Omental fat pad (tissue), 4 donors: ENCODE measurements at places on chromosomes 11 and 22.

- DNase-seq = no peak
These were observed 29.8 kb upstream of the LDHA start for GRCh38 chr11:18364495-18365073.

GRCh38 chr11:95562196-95562921, 227.2 kb downstream of the FAM76B start:
- no peak for DNase-seq

DNA sequence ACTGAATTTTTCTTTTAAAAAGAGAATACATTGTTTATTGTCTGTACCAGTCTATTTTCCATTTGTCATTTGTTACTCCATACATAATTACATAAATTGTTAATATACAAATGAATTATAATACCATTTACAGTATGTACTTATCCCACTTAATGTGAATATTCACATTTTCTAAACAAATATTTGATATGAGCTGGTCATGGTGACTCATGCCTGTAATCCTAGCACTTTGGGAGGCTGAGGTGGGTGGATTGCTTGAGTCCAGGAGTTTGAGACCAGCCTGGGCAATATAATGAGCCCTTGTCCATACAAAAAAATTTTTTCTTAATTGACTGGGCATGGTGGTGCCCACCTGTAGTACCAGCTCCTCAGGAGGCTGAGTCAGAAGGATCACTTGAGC, 6.8 kb downstream of the SC5D start:
- DNase-seq = no peak

DNA sequence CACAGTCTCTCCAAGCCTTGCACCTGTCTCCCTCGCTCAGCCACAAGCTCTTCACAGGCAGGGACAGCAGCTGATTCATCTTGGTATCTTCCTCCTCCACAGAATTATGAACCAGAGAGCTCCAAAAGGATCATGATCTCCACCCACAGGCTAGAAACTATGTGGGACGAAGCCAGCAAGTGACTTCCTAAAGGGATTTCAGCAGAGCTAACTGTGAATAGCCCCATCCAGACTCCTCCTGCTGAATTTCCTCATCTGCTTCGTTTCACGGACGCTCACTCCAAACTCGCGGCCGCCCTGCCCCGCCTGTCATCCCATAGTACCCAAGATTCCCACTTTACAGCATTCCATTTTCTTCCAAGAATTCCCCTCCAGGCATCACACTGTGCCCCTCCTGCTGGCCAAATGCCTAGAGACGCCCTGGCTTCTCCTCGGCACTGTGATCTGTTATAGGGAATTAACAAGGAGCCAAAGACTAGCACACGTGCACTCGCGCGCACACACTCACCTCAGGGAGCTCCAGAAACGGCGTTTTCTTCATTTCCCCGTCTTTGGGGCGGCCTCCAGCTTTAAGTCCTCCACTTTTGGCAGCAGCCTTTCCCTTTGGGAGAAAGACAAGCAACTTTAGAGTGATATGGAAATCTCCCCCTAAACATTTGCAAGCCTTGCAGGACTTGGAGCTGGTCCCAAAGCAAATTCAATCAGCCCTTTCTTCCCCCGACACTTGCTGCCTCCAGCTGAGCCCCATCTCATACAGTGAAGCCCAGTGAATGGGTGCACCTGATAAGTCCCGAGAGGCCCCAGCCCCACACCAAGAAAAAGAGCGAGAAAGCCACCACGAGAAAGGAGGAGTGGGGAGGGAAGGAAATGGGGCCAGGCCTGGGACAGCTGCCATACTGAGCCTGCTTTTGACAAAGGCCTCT, 35.5 kb downstream of the SPATA19 start:
- no peak for DNase-seq

DNA sequence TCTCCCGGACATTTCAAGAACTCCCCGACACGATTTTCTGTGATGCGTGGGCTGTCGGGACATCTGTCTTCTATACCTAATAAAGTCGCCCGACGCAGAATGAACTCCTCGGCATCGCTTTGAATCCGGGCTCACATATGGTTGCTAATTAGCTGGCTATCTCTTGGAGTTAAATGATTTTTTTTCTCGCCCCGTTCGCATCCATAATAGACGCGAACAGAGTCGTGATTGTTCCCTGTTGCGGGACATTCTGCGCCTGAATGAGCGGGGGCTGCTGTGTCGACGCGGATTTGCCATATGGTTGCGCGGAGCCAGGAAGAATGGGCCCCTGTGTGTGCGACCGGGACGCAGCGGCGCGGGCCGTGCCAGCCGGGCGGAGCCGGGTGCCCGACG, 16.4 kb downstream of the CDKN1C start:
- no peak for DNase-seq

- DNase-seq = no peak
These were observed 3.8 kb upstream of the NPAS4 start for GRCh38 chr11:66417000-66417399.

- DNase-seq = no peak
These were observed 3.3 kb downstream of the TUB start for GRCh38 chr11:8084352-8084751.

DNA sequence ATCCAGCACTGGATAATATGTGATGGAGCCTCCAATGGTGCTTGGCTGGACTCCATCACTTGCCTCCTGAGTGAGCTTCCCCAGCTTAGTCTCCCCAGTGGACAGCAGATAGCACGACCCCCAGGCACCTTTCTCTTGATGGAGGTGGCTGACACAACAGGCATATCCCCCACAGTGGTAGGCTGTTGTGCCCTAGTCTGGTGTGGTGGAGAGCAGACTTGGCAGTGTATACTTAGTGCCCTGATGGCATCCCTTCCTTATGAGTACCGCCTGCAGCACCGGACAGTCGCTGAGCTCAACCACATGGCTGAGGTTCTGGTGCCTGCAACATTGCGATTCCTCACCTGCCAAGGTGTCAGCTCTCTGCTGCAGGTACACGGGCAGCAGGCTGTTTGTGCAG, 50.1 kb downstream of the DNHD1 start:
- DNase-seq = no peak

DNA sequence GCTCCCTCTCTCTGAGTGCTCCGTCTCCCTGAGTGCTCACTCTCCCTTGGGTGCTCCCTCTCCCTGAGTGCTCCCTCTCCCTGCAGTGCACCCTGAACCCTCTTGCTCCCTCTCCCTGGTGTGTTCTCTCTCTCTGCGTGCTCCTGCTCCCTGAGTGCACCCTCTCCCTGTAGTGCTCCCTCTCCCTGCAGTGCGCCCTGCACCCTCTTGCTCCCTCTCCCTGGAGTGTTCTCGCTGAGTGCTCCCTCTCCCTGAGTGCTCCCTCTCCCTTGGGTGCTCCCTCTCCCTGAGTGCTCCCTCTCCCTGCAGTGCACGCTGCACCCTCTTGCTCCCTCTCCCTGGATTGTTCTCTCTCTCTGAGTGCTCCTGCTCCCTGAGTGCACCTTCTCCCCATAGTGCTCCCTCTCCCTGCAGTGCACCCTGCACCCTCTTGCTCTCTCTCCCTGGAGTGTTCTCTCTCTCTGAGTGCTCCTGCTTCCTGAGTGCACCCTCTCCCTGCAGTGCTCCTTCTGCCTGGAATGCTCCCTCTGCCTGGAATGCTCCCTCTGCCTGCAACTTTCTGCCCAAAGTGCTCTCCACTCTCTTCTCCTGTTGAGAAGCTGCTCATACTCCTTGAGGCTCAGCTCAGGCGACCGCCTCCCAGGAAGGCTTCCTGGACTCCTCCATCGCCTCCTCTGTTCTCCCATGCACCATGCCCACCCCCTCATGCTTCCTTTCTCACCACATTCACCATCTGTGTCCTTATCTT, 48.4 kb upstream of the WNT7B start:
- DNase-seq = no peak

DNA sequence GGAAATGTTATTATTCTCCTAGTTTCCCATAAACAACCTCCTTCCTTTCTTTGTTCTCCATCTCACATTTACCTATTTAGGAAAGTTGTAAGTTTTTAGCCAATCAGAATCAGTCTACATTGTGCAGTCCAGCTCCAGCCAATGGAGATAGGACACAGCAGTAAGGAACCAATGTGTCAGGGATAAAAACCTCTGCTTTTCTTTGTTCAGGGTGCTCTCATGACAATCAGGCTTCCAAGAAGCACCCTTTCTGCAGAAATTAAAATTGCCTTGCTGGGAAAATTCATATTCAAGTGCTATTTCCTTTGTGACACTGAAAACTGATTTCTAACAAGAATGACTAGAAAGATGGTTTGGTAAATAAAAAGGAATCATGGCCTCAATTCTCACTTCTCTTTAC, 14.6 kb downstream of the SCGB2A1 start:
- DNase-seq = no peak

GRCh38 chr11:1779806-1780699, 16.3 kb upstream of the CTSD start:
- DNase-seq = no peak

- DNase-seq = no peak
These were observed 23.5 kb downstream of the PRDM10 start for GRCh38 chr11:129979046-129979605.

GRCh38 chr11:110429731-110430266, at the start of gene FDX1:
TSS of gene FDX1 (plus strand) at chr11:110429948. CDS start at chr11:110430121, 173 bp downstream.
- peak; percentile 49 for DNase-seq

- no peak for DNase-seq
These were observed 49.1 kb downstream of the MICAL2 start for GRCh38 chr11:12159351-12160099.

- no peak for DNase-seq
These were observed 17.3 kb downstream of the TRAF6 start for GRCh38 chr11:36492724-36493304.

- DNase-seq = no peak
These were observed 122.1 kb upstream of the TTC12 start for GRCh38 chr11:113192121-113192925.

GRCh38 chr11:66081505-66081904, 11.4 kb downstream of the PACS1 start:
- no peak for DNase-seq

DNA sequence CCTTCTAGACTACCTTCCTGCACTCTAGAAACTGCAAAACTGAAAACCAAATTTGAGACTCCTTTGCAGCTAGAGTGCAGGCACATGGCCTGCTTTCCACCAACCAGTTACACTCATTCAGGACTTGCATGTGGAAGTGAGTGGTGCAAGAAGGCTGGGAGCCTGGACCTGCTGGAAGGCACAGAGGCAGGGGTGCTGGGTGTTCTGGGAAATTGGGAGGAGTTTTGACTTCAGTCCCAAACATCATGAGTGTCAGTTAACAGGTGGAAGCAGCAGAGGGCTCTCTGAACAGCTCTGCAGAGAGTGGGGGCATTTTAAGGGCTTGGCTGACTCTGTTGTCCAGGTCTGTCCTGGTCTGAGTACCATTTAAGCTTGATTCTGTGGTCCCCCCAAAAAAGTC, 49.3 kb upstream of the SYT13 start:
- DNase-seq = no peak

GRCh38 chr22:30865656-30866055, 102.9 kb downstream of the MORC2 start:
- no peak for DNase-seq

- no peak for DNase-seq
These were observed at the start of gene TLCD5 for GRCh38 chr11:120324932-120325810. TSS of gene TLCD5 (plus strand) at chr11:120325299. CDS start at chr11:120327442, 2,143 bp downstream.

- DNase-seq = no peak
These were observed 558.4 kb upstream of the ANO5 start for GRCh38 chr11:21634491-21634890.

- DNase-seq = no peak
These were observed 78.6 kb downstream of the TIMP3 start for GRCh38 chr22:32880061-32880460.

DNA sequence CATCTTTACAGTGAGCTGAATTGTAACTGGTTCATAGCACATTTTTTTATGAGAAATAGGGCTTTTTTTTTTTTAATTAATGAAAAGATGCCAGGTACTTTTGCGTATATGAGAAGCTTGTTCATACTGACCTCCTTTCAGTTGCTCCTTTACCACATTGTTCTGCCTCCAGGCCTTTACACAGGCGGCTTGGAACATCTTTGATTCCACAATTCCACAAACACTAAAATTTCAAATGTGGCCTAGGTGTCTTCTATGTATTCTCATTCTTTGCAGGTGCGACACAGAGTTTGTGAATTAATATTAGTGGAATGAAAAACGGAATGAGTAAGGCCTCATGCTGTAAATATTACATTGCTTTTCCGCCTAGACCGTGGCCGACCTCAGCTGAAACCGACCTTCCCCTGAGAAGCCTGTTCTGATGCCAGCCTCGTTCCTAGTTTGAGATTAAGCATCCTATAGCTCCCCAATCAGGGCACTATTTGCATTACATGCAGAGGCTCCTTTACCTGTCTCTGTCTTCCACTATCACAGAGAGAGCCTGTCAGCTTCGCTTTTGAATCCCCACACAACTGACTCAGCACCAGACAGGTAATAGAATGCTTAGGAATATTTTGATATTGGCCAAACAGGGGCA, 125.8 kb downstream of the LDLRAD3 start:
- DNase-seq = no peak

GRCh38 chr22:42154293-42155052, 23.9 kb upstream of the CYP2D6 start:
- DNase-seq = no peak
